Subcutaneous preadipocyte (primary cell): ENCODE measurements at places on chromosomes 6 and 20. TPM values are rescaled to one million over a fixed set of nuclear protein-coding genes. Genes with fewer than 3 reads are reported as not detected.

TINAG gene
- not detected in 2 replicates for total RNA-seq

HLA-DPA1 gene
- 3.1 and 7.0 TPM in 2 replicates for total RNA-seq

CYP39A1 gene
- total RNA-seq = 0.37 and 0.39 TPM in 2 replicates

EFCAB8 gene
- total RNA-seq = under 0.01 TPM in 2 replicates

RPP21 gene
- total RNA-seq = 32.1 and 65.0 TPM in 2 replicates

ZDHHC14 gene
- total RNA-seq = 3.3 and 4.1 TPM in 2 replicates

MCCD1 gene
- total RNA-seq = not detected in 2 replicates

LST1 gene
- total RNA-seq = not detected in 2 replicates

LEMD2 gene
- 21.3 and 35.8 TPM in 2 replicates for total RNA-seq

CDSN gene
- total RNA-seq = not detected in 2 replicates

MAP3K5 gene
- 5.9 and 17.4 TPM in 2 replicates for total RNA-seq

PNLDC1 gene
- total RNA-seq = 0.73 TPM in 1 of 2 replicates, not detected in the other

STX11 gene
- total RNA-seq = 1.5 and 1.6 TPM in 2 replicates
